ENCODE measurements at places on chromosomes 12 and 14.

DNA sequence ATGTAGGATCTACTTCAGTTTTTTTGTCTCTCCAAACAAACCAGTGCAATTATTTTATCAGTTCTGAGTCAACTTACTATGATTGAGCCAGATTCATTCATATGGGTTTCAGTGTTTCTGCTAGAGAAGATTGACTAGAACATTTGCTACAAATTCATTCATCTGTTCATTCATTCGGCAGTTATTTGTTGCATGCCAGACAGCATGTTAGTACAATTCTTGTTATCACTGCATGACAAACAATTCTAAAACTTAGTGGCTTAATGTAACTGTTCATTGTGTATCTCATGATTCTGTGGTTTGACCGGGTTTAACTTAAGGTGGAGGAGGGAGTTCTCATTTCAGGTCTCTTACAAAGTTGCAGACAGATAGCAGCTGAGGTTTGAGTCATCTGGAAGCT, 52.3 kb downstream of the POLR3B start:
- no peak for DNase-seq

- DNase-seq = no peak
Measured at GRCh38 chr12:59396519-59396918, 199.3 kb upstream of the SLC16A7 start.

DNA sequence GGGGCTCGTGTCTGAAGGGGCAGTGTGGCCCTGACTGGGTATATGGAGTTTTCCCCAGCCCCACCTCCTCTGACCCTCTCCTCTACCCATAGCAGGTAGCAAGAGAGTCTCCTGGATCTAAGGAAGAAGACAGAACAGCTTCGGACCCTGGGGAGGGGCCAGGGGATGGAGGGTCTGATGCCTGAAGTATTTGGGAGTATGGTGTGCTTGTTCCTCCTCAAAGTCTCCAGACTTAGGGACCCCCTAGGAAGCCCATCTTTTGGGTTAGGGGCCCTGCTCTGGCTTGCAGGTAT, 579 bp upstream of the HOXC8 start:
- DNase-seq = no peak

- DNase-seq = no peak
Measured at GRCh38 chr14:104360501-104360900, 219.1 kb upstream of the C14orf180 start.

- DNase-seq = no peak
Measured at GRCh38 chr14:32524609-32525375, 195.7 kb downstream of the AKAP6 start.

DNA sequence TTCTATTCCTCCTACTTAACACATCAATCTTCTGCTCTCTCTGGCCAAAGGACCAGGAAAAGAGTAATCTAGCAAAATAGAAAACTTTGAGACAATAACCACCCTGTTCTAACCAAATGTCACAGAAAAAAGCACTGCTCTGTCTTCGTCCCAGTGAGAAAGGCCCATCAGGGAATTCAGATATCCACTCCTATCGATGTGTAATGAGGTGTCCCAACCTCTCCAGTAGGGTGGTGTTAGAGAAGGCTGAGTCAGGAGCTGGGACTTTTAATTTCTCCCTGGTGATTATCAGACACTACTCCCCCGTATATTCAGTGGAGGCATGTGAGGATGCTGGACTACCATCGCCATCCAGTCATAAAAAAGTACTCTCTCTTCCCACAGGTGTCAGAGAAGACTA, 130.3 kb downstream of the TMTC3 start:
- DNase-seq = no peak

- peak; percentile 62 for DNase-seq
Measured at GRCh38 chr12:3140284-3140683, 63.1 kb downstream of the TSPAN9 start.

- DNase-seq = no peak
Measured at GRCh38 chr12:55706568-55707218, 1.0 kb downstream of the ITGA7 start.

GRCh38 chr12:124445121-124445718, 122.2 kb downstream of the NCOR2 start:
- DNase-seq = no peak

DNA sequence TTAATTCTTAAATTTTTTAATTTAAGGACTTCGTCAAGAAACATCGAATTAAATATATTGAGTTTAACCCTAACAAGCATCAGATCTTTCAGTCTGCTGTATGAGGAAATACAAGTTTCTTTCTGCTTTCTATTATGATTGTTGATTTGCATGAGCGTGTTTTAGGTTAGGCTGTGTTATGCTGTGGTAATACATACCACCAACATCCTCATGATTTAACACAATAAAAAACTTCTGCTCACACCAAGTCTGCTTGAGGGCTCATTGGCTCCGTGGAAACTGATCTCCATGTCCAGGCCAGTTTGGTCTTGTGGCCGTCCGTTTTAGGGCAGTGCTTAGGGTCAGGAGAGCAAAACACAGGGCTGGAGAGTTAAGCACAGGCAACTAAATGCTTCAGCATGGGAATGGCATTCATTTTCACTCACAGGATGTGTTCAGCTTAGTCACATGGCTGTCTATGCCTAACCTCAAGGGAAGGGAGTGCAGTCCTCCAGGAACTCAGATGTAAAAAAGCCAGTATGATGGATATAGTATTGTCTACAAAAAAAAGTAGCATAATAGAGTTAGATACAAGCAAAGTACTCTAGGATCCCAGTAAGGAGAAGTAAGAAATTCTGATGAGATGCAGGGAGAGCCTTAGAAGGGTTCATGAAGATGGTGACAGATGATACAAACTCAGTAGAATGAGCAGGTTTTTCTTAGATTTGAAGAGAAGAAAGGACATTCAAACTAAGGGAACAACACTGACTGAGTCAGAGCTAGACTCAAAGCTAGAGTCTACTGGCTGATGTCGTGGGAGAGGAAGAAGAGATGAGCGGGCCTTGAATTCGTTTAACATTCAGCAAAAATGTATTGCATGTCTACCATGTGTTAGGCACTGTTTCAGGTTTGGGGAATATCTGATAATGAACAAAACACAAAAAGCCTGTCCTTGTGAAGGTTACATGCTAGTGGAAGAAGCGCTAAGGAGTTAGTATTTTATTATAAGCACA, 16.3 kb downstream of the MARK3 start:
- no peak for DNase-seq

GRCh38 chr14:96320605-96321004, 42.5 kb downstream of the ATG2B start:
- no peak for DNase-seq

DNA sequence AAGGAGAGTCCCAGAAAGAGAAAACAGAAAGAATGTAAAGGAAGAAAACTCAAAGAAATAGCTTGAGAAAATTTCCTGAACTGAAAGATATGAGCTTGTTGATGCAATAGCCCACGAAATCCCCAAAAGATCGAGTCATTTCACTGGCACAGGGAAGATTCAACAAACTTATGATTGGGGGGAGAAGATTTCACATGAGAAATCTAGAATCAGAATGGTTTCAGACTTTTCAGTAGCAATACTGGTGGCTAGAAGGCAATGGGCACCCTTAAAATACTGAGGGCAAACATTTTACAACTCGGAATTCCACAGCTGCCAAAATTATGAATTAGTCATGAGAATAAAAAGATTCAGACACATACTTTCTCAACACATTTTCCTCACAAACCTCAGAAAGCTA, 8.9 kb upstream of the KRT7 start:
- no peak for DNase-seq

GRCh38 chr12:110776410-110776809, 33.7 kb upstream of the PPP1CC start:
- DNase-seq = no peak

- no peak for DNase-seq
Measured at GRCh38 chr14:37035401-37035800, 137.0 kb downstream of the SLC25A21 start.

DNA sequence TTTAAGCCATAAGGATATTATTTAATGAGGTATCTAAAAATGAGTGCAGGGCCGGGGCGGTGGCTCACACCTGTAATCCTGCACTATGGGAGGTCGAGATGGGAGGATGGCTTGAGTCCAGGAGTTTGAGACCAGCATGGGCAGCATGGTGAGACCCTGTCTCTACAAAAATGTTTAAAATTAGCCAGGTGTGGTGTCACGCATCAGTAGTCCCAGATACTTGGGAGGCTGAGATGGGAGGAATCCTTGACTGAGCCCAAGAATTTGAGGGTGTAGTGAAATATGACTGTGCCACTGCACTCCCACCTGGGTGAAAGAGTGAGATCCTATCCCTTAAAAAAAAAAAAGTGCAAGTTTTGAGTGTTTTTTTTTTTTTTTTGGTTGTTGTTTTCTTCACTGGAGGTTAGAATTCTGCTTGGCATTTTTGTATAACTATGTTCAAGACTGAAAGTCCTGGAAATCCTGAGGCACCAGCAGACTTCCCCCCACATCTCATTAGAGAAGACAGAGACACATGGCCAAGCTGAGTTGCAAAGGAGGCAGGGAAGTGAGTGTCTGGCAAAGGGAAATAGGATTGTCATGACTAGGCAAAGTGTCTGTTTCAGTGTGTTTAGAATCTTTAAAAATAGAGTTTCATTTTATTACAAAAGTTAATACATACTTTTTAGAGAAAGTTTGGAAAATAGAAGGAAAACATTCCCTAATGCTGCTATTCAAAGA, 53.5 kb upstream of the DUSP6 start:
- DNase-seq = no peak

DNA sequence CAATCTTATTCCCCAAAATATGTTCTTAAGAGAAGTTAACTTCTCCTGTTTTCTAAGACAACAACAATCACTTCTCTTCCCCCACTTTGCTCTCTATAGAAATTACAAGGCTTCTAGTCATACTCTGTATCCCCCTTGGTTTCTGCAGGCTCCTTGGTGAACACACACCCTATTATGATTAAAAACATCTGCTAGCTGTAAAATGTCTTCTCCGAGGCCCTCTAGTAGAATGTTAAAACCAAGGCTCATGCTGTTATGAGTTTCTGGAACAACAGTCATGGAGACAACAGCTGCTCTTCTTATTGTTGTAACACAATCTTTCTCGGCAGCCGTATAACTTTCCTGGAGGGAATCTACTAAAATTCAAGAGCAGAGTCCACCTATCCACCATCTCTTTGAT, 397.5 kb upstream of the CCDC196 start:
- DNase-seq = no peak

DNA sequence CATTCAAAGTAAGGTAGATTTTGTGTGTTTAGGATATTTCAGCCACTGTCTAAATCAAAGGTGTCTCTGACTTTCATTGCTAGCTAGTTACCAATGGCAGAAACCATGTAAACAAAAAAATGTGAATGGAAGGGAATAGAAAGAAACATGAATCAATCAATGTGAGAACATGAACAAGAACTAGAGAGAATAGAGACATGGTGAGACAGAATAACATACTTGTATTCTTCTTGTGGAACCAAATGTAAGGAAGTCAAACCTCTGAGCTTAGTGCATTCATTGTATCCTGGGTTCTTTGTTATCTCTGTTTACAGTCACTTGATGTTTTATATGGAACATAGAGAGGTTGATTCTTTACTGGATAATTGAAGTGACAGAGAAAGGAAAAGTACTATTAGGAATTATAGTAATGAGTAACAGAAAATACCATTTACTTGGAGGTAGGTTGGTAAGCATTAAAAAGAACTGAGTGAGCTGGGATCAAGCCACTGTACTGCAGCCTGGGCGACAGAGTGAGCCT, 2.6 kb upstream of the WNK1 start:
- no peak for DNase-seq

DNA sequence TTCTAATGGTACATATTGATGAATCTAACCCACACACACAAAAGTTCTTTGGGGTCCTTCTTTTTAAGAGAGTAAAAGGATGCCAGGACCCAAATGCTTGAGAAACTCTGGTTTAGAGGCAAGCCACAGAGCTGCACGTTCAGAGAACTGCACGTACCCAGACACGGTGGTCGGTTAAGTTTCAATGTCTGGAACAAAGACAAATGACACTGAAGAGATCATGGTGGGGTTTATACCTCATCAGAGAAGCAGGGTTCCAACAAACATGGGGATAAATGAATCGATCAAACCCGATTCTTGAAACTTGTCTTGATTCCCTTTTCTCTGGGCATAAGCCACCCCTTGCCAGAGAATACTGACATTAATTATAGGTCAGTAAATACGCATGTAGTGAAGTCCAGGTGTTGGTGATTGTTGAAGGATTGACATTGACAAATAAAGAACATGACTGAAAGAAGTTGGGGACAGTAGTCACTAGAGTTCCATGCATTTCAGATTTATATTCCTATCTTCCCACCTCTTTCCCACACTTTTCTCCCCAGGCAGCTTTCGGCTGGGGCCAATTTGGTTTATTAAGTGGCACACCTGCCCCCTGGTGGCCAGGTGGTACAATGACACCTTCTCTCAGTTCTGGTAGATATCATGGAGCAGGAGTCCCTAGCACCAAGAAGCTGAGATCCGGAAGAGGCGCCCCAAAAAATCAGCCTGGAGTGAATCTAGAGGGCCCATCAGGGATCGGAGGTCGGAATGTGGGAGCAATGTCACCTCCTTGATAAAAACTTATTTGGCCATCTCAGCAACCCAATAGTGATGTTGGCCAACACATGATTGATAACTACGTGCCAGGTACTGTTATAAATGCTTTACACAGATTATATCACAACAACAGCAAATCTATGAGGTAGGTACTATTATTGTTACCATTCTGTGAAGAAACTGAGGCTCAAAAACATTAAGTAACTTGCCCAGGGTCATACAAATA, 17.8 kb upstream of the HDAC7 start:
- peak; percentile 88 for DNase-seq

DNA sequence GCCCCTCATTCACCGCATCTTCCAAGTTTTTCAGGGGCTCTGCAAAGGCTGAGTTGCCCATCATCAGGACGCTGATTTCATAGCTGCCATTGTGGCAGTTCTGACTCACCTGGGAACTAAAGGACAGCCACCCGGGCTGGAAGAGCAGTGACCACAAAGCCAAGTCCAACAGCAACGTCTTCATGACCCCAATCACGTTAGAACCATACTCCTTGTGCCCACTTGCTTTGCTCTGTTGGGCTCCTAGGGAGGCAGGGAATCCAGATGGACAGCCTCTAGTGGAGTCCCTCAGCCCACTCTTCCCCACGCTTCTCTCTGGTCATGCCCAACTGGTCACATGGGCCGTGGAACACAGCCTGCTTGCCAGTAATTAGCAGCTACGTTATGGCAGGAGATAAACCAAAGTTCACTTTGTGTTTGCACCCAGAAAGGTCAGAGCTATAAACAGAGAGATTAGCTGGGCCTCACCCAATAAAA, at the start of gene GUCY2C:
TSS of gene GUCY2C (minus strand) at position 335 of the 477 bp plus-strand sequence. CDS start at position 184, 151 bp downstream.
- no peak for DNase-seq

- no peak for DNase-seq
Measured at GRCh38 chr12:66050610-66051009, 79.9 kb downstream of the LLPH start.

- DNase-seq = no peak
Measured at GRCh38 chr14:69226178-69226577, 33.8 kb upstream of the GALNT16 start.

DNA sequence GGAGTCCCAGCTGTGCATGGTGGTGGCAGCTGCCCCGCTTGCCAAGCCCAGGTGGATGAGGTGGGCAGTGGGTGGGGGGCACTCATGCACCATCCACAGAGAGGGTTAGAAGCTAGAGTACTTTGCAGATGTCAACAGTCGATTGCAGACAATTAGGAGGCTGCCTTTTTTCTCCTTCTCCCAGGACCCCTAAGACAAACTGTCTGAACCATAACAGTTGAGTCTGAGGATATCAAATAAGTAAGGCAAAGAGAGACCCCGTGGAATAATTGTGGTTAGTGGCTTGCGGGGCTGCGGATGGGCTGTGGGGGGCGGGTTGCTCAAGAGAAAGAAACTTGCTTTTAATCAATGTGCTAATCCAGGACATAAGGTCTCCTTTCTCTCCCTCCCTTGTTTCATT, 926.2 kb downstream of the VRK1 start:
- DNase-seq = no peak

- DNase-seq = peak; percentile 59
Measured at GRCh38 chr12:53219292-53219955, 12.4 kb upstream of the ITGB7 start.
